A549 treated with Mapracorat at 1 μM for 4 hours (cell line): ENCODE measurements at places on chromosomes 7 and 10. TPM values are rescaled to one million over a fixed set of nuclear protein-coding genes. Genes with fewer than 3 reads are reported as not detected.

The SAMD9L gene
- 0.39 to 0.74 TPM (median 0.46 TPM) in 5 replicates for total RNA-seq

The EN2 gene
- total RNA-seq, result 0.54 to 1.1 TPM (median 0.86 TPM) in 5 replicates

The PTPN20 gene
- 3.0 to 4.0 TPM (median 3.9 TPM) in 5 replicates for total RNA-seq

The DLX6 gene
- total RNA-seq, result not detected in 5 replicates

The WEE2 gene
- total RNA-seq, result not detected in 5 replicates

The MRPS16 gene
- total RNA-seq, result 137 to 186 TPM (median 171 TPM) in 5 replicates

The ACSM6 gene
- not detected in 5 replicates for total RNA-seq

The CCDC71L gene
- 10.1 to 15.2 TPM (median 13.1 TPM) in 5 replicates for total RNA-seq

The EVX1 gene
- 0.07 to 0.21 TPM (median 0.14 TPM) in 5 replicates for total RNA-seq

The CRYGN gene
- not detected in 5 replicates for total RNA-seq
